ENCODE measurements at places on chromosomes 5 and 9. TPM values are rescaled to one million over a fixed set of nuclear protein-coding genes. Genes with fewer than 3 reads are reported as not detected.

Gene ANKDD1B
- 1.2 TPM for total RNA-seq

Gene INSL6
- not detected for total RNA-seq

Gene FAM240B
- not detected for total RNA-seq

Gene PLEKHG4B
- not detected for total RNA-seq

Gene SPATA31A3
- not detected for total RNA-seq

Gene RGMB
- total RNA-seq: 132 TPM

Gene CER1
- total RNA-seq: not detected

Gene SMC2
- 14.5 TPM for total RNA-seq

Data from smooth muscle cell of the pulmonary artery (primary cell).